ENCODE measurements at places on chromosomes 7 and 10.

GRCh38 chr10:7218968-7219367 is 191.9 kb downstream of the SFMBT2 start:
- DNase-seq: no peak

DNA sequence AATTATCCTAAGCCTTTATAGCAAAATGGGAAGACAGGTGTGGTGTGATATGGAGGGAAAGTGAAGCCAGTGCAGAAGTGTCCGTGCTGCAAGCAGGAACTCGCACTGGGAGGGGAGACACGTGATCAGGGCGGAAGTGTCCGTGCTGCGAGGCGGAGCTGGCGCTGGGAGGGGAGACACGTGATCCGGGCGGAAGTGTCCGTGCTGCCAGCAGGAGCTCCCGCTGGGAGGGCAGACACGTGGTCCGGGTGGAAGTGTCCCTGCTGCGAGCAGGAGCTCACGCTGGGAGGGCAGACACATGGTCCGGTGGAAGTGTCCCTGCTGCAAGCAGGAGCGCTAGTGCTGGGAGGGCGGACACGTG is 40.5 kb upstream of the PRKAR1B start:
- no peak for DNase-seq

DNA sequence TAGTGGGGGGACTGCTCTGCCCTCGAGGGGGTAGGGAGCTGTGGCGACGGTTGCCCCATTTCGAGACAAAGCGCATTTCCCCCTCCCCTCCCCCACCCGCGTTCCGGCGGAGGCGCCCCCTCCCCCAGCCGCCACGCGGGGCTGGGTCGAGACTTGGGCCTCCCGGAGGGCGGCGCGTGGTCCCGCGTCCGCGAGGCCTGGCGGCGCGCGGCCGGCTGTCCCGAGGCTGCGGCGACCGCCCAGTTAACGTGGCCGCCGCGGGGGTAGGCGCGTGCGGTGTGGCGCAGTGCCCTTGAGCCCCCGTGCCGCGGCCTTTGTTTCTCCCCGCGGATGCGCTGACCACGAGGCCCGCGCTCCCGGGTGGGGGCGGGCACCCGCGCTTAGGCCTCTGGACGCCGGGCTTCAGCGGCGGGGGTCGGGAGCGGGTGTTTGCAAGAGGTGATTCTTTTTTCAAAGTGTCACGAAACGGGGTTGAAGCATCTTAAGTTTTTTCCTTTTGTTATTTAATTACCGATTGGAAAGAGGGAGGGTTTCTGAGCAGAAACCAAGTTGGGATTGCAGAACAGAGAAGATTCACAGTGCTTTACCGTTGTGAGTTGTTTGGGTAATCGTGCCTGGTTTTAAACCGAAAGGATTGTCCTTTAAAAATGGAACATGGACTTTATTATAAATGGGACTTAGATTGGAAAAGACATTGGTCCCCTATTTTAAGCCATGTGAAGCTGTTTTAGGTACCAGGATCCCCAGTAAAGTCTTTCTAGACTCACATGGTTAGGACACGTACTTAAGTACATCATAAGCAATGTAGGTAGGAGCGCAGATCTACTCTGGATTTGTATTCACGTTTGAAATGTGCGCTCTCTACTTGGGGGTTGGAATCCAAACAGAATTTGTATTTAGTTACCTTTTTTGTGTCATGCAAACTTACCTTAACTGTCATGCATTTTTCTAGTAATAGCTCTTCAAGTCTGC is 760 bp downstream of the CBX3 start:
- peak; percentile 64 for DNase-seq

GRCh38 chr10:119119400-119119799 is 15.5 kb downstream of the DENND10 start:
- no peak for DNase-seq

- no peak for DNase-seq
Measured at GRCh38 chr10:28906415-28906814, 229.1 kb downstream of the BAMBI start.

GRCh38 chr7:94303118-94303517 is 91.6 kb upstream of the COL1A2 start:
- DNase-seq: no peak

GRCh38 chr7:50863053-50863452 is 80.4 kb upstream of the GRB10 start:
- no peak for DNase-seq

Data from naive B cell (primary cell).